ENCODE measurements at places on chromosomes 5 and 9.

DNA sequence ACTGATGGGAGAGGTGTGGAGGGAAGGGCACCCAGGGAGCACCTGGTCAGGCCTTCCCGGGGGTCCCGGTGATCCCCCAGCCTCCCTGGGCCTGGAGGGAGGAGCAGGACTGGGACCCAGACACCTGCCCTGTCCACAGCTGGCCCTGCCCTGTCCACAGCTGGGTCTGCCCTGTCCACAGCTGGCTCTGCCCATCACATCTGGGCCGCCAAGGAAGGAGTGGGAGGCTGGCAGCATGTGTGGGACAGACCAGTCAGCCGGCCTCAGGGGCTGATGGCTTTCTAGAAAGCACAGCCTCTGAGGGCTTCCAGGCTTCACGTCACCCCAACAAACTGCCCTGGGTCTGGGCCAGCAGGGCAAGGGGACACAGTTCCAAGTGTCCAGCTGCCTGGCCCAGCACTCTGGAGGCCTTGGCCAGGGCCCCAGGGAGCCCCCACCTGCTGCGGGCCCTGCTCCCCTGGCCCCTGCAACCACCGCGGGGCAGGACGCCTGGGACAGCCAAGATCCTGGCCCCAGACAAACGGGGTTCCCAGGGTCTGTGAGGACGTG lies 12.2 kb downstream of the DNLZ start:
- DNase-seq, result no peak

GRCh38 chr5:11596657-11597071 lies 307.6 kb downstream of the CTNND2 start:
- no peak for DNase-seq

- DNase-seq, result no peak
These were observed 12.7 kb upstream of the MARCHF11 start for GRCh38 chr5:16192311-16192710.

DNA sequence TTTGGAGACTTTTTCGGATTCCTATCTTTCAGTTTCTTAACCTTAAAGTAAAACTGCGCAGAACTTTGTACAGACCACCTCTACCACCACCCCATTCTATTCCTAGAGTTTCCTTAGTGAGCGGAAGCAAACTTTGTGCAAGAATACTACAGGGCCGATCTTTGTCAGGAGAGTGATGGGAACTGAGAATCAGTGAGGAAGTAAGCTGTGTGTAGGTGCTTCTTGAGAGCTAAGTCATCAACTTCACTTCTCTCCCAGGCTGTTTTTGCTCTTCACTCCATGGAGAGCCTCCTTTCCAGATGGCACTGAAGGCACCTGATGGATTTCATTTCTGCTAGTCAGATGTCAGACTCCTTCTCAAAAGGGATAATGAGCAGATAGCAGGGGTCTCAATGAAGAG lies 127.3 kb downstream of the SPATA31D1 start:
- DNase-seq, result no peak

- DNase-seq, result no peak
These were observed 55.3 kb upstream of the EXOC3 start for GRCh38 chr5:387491-388265.

DNA sequence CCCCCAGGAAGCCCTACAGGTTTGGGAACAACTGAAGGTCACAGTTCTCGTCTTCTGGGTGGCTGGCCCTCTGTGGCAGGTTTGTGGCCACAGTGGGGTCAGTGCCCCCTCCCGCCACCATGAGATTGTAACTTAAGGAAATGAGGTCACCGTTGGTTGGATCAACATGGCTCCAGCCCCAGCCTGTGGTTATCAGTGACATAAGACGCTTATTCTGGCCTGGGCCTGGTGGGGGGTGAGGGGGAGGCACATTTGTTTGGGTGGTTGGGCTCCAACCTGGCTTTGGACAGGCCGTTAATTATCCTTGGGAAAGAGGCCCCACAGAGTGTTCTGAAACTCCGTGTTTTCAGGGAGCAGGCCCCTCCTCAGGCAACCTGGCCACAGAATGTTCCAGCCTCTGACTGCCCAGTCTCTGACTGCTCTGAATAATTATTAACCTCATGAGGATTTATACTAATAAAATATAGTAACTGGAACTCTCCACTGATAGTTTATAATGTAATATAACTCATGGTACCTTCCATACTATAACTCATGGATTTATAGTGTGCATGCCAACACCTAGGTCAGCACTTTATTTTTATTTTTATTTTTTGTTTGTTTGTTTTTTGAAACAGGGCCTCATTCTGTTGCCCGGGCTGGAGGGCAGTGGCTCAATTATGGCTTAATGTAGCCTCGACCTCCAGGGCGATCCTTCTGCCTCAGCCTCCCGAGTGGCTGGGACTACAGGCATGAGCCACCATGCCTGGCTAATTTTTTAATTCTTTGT lies 58.0 kb upstream of the RPL26L1 start:
- no peak for DNase-seq

GRCh38 chr5:91643797-91644196 lies 260.7 kb upstream of the ARRDC3 start:
- no peak for DNase-seq

DNA sequence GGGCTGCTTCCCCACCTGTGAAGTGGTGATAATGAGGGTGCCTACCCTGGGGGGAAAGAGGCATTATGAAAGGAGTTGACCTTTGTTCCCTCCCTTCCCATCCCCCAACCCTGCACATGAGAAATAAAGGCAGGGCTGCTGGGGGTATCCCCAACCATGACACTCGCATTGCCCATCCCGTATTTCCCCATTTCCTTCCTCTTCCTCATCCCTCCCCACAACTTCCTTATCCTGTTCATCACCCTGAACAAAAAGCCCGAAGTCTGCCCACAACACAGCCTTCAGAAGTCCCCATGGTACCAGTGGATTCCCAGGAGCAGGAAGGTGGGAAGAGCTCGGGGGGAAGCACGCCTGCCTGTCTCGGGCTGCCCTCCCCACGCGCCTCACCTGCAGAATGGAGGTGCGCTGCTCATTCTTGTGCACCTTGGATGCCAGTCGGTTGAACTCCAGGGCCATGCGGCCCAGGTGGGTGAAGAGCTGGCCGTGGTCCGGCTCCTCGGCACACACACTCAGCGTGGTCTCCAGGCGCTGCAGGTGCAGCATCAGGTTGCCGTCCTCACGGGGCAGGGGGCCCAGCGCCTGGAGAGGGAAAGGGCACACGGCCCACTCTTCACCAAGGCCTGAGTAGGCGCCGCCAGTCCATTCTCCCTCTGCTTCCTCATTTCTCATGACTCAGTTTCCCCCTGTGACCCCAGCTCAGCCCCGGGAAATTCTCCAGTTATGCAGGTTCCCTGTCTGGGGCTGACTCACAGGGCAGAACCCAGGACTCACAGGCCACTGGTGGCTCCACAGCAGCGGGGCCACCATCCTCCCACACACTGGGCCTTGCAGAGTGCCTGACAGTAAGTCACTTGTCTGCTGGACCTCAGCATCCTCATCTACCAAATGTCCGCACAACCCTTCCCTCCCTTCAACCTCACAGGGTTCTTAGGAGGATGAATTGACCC lies 24.2 kb downstream of the TNIP1 start:
- DNase-seq, result no peak
